Activated naive CD8-positive, alpha-beta T cell treated with anti-CD3 and anti-CD28 coated beads, Interleukin-2, amount 50 U/mL, for 24 hours (primary cell): ENCODE measurements at places on chromosomes 16 and 17.

DNA sequence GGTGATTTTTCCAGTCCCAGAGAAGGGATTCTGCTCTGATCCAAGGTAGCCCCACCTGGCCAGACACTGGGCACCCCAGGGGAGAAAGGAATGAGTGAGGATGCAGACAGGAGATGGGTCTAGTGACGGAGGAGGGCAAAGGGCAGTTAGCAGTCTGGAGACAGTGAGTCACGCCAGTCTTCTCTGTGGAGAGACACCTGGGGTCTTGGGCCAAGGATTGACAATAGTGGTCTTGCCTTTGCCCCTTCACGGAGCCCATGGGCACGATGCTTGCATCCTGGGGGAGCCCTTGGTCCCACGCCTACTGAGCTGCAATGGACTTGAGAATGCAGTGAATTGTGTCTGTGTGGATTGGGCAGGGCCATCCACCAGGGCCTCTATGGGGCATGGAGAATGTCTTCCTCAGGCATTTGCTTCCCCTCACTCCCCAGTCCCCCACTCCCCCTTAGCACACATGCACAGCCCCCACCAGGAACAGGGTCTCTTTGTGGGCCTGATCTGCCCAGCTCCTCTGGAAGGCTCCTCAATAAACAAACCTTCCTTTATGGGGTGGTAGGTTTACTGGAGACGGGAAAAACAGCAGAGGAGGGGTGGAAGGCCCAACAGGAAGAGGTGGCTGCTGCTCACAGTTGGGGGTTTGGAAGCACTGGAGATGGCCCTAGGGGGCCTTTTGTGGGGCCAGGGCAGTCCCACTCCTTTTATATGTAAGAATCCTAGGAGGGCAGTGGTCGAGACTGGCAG is 1.4 kb downstream of the CHAD start:
- no peak for DNase-seq

DNA sequence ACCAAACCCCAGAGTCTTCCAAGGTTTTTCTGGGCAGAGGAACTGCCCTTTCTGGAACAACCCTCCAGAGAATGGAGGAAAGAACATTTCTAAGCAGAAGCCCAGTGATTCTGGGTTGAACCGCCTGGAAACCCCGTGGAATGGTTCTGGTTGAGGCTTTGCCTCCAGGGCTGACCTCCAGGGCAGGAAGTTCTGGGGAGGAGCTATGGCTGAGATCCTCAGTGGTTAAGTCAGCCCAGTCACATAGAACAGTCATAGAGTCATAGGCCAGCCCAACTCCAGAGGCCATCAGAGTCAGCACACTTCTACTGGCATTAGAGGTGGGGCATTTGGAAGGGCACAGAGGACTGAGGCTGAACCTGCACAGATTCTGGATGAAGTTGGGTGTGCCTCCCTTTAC is 65.9 kb downstream of the SPACA3 start:
- DNase-seq, result no peak

DNA sequence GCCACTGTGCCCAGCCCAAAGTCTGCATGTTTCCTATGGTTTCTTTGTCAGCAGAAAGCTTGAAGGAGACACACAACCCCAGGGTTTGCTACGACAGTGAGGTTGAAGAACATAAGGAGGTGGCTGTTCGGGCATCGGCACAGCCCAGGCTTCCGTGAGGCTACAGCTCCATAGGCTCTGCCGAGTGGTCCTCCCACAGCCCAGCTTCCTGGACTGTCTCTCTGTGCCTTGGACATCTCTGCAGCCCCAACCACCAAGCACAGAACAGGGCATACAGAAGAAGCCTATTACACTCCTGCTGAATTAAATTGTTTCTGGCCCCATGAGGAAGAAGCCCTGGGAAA is 3.2 kb upstream of the HAP1 start:
- no peak for DNase-seq

DNA sequence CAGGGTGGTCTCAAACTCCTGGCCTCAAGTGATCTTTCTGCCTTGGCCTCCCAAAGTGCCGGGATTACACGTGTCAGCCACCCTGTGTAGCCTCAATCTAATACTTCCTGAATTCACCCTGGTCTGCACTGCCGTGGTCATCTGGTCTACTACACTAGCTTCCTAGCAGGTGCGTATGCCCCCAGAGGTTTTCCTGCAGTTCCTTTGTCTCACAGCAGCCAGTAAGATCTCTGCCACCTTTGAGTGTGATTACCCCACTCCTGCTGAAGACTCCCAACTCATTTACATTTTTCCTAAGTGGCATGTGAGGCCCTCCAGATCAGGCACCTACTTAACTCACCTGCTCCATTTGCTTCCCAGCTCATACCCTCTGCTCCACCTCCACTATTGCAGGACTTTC is 5.1 kb upstream of the DDX19A start:
- no peak for DNase-seq

DNA sequence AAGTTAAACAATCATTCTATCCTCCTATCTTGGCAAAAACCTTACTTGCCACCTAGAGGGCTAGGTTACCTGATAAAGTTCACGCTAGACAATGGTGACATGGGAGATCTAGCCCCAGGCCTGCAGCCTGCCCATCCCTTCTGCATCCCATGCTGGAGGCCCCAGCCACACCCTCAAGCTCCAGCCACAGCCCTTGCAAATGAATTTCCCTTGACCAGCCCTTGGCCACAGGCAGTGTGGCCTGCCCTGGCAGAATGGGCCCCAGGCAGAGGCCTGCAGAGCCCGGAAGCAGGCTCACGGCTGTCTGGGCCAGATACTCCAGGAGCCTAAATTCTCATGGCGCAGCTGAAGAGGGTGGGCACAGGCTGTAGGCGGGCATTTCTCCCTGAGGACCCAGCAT is 14.9 kb downstream of the WNT3 start:
- DNase-seq, result no peak

GRCh38 chr16:29710227-29711219 is 31.5 kb downstream of the QPRT start:
- no peak for DNase-seq

- DNase-seq, result no peak
Measured at GRCh38 chr16:70730944-70731343, 45.1 kb upstream of the MTSS2 start.

DNA sequence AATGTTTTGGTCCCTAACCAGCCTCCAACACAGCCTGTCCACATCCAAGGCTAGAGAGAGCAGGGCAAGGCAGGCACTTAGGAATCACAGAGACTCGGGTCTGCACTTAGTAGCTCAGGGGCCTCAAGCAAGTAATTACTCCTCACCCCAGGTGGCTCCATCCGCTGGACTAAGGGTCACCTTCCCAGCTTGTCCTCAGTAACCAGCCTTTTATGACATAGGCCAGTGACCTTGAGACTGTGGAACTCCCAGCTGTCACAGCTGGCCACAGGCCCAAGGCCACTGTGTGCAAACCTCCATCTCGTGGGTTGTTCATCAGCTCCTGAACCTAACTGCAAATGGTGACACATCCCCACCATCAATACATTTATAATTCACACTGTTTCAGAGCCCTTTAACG is 68.6 kb downstream of the CDYL2 start:
- no peak for DNase-seq

DNA sequence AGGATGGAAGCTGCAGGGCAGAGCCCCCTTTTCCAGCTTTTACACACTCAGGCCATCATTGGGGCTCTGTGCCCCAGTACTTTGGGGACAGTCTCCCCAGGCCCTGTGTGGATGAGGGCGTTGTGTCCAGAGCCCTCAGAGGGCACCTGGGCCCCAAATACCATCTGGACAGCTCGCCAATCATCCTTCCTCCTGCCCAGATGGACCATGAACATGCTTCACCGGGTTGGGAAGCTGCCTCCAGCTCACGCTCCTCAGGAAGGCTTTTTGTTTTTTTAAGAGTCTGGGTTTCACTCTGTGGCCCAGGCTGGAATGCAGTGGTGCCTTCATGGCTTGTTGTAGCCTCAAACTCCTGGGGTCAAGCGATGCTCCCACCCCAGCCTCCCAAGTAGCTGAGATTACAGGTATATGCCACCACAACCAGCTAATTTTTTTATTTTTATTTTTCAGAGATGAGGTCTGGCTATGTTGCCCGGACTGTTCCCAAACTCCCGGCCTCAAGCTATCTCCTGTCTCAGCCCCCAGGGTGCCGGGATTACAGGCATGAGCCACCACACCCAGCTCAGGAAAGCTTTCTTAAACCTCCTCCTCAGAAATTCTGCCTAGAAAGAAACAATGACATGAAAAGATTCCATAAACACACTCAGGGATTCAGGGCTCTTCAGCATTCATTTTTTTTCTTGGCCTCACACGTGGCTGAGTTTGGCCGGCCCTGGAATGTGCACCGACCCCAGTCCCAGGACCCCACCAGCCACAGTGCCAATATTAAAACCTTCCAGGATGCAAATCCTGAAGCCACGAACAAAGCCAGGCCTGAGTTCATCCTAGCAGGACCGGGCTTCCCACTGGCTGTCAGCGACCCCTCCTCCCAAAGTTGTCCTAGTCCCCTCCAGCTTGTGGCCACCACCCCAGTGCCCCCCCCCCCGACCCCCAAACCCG is 27.4 kb upstream of the ZNF423 start:
- no peak for DNase-seq

DNA sequence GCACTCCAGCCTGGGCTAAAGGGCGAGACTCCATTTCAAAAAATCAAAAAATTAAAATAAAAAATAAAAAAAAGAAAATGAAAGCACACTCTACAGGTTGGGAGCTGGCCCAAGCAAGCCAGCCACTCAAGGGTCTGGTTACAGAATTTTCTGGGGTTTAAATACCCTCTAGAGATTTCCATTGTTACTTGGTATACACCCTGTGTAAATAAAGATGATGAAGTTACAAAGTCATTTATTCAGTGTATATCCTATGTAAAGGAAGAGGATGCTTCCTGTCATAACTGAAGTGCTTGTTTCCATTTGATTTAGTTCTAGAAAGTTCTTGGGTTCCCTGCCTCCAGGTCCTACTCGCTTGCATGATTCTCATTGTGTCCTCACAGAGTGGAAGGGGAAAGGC is 79.9 kb upstream of the C17orf78 start:
- no peak for DNase-seq

DNA sequence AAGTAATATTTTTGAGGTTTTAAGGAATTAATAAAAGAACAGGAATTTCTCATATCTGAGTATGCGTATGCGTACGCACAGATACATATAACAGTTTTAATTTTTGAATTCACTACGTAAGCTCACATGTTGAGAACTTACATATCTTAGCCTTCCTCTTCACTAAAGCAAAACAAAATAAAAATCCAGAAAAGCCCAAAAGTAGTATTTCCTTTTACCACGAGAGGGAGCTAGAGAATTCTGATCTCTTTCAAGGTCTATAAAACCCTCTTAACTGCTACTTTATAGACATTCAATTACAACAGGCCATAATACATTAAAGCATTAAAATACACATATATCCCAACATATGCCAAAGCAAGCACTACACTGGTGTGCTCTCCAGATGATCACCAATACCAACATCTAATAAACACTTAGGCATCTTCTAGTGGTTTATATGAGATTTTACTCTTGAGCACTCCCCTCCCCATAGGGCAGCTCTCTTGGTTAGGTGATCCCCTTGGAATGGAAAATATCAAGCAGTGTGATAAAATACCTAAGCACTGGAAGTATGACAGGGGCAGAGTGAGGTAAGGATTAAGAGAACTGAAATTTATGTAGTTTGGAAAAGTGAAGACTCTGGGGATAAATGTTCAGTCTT is 94.0 kb downstream of the SKAP1 start:
- no peak for DNase-seq

GRCh38 chr17:34566873-34567272 is 12.5 kb upstream of the TMEM132E start:
- no peak for DNase-seq

DNA sequence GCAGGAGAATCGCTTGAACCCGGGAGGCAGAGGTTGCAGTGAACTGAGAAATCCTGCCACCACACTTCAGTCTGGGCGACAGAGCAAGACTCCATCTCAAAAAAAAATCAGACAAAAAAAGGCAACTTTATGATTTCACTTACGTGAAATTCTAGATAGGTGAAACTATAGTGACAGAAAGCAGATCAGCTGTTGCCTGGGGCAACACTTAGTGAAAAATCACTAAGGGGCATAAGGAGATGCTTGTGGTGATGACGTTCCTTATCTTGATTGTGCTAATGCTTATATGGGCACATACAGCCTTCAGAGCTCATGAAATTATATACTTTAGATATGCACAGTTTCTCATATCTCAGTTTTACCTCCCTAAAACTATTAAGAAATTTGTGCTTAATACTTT is 41.6 kb upstream of the SLC5A10 start:
- DNase-seq, result no peak

- no peak for DNase-seq
Measured at GRCh38 chr17:53844491-53845107, 21.9 kb downstream of the KIF2B start.

- DNase-seq, result no peak
Measured at GRCh38 chr16:56341656-56342399, 83.5 kb downstream of the AMFR start.

DNA sequence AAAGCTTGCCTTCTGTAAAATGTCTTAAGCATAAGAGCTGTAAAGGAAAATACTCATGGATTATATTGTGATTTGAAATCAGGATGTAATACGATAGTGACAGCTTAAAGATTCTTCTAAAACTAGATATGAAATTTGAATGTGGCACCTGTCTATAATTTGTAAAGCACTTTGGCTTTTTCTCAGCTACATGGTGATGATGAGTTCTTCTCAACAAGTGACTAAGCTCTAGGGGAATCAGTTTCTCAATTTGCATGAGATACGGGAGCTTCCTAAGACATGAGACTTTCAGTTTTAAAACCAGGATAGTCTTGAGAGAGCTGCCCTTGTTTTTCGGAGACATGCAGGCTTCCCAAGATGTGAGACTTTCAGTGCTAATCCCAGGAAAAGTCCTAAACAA is 439.2 kb downstream of the CDH13 start:
- no peak for DNase-seq

GRCh38 chr17:72974605-72975232 is 117.8 kb downstream of the SLC39A11 start:
- DNase-seq, result no peak

DNA sequence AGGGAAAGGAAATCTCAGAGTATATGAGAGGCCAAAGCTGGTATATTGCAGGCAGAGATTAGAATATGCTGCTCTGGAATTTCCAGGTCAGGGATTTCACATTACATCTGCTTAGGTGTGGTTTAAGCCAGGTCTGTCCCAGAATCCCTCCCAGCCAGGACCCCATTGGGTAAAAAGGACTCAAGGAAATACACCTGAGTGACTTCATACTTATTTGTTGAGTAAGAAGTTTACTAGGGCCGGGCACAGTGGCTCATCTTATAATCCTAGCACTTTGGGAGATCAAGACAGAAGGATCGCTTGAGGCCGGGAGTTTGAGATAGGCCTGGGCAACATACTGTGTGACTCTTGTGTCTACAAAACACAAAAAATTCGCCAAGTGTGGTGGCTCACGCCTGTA is 7.2 kb downstream of the PIPOX start:
- DNase-seq, result no peak

GRCh38 chr17:81655378-81656117 is 794 bp downstream of the PDE6G start:
- no peak for DNase-seq

DNA sequence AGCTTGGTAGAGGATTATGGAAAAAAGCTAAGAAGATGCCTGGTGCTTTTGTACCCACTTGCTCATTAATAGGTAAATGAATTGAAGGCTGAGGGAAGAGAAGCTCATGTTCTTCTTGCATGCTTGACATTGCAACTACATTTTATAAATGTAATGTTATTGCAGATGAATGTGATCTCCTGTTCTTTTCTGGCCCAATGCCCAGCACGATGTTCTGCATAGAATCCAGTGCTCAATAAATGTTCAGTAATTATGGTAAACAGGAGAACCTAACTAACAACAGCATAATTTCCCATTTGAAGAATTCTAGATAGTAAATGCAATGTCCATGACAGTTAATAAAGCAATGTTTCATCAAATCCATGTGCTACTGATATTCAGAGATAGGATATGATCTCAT is 638.2 kb upstream of the SOX9 start:
- no peak for DNase-seq
